NCI-H524 treated with DMSO at 0.1 percent for 48 hours (cell line): ENCODE measurements at places on chromosomes 7 and 10.

DNA sequence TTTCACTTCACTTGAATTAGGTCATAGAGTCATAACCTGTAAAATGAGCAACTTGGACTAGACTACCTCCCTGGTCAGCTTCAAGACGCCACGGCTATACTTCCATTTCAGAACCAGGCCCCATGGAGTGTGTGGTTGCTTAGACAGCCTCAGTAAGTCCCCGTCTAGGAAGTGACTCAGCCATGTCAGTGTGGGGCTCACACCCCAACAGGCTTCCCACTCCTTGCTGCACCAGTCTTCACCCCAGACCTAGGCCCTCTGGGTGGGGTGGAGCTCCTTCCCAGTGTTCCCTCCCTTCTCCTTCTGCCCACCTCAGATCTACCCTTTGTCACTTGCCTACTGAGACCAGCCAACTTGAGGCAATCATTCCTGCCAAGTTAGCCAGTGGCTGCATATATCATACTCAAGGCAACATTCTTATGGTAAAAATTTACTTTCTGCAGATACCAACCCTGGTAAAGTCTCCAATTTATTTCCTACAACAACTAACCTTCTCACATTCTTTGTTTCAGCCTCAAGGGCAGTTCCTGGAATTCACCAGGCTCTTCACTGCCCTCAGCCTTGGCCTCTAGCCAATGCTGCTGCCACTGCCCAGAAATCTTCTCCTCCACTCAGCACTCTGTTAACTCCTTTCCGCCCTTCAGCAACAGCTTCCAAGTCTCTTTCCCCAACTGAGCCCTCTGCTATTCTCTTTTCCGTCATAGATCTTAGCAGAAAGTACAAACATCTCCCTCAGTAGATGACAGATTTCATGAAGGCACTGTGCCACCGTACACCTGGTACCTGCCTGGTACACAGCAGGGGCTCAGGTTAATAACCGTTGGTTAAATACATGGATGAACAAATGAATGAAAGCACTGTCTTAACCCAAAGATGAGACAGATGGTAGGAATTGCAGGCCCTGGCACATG lies 31.3 kb upstream of the ZNRF2 start:
- DNase-seq = no peak

- DNase-seq = no peak
Measured at GRCh38 chr7:140435252-140435895, 31.5 kb downstream of the RAB19 start.

GRCh38 chr7:133513608-133514007 lies 260.7 kb downstream of the EXOC4 start:
- no peak for DNase-seq

GRCh38 chr7:41110186-41110585 lies 592.7 kb downstream of the INHBA start:
- DNase-seq = no peak

DNA sequence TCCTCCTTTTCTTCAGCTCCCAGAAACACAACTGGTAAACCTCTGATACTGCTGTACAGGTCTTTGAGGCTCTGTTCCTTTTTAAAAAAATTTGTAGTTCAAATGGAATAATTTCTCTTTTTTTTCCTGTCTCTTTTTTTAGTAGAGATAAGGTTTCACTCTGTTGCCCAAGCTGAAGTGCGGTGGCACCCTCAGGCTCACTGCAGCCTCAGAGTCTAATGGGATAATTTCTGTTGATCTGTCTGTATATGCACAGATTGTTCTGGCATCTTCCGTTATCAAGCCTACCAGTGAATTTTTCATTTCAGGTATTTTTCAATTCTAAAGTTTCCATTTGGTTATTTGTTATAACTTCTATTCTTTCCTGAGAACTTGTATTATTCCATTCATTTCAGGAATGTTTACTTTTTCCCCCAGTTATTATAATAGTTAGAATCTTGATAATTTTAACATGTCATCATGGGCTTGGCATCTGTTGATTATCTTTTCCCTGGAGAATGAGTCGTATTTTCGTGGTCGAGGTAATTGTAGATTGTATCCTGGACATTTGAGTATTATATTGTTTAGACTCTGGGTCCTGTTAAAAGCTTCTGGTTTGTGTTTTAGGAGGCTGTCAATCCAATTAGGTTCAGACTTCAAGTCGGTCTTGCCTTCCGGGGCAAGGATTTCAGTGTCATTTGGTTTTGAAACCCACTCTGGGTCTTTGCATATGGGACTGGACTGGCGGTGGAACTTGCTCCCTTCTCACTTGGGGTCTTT lies 24.5 kb downstream of the CRCP start:
- DNase-seq = no peak

DNA sequence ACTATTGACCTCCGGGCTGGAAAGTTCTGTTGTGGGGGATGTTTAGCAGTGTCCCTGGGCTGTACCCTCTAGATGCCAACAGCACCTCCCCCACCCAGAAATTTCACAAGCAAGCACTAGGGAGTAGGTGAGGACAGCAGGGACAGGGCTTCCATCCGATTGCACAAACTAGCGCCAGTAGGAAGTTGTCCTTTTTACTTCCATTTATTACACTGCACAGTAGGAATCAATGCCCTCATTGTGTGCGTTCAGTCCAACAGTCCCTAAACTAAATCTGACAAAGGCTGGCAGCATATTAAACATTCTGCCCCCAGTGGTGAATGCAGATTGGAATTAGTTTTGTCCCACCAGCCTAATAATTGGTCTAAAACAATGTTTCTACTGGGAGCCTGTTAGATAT lies 6.4 kb upstream of the SOSTDC1 start:
- no peak for DNase-seq

GRCh38 chr7:117780832-117781231 lies 92.4 kb downstream of the CTTNBP2 start:
- DNase-seq = no peak

DNA sequence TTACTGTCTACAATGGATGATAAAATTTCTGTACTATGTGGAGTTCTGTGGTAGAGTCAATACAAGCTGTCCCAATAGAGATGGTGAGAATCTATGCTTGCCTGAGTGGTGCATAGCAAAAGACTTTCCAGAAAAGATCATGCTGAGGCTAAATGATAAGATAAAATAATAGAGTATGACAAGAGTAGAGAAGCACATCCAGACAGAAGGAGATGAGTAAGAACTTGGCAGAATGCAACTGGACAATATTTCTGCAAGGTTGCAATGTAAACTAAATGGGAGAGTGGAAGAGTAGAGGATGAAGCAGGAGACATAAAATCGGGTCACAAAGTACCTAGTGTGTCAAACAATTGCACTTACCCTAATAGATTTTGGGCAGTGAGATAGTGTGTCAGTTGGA lies 347.6 kb downstream of the MDFIC start:
- DNase-seq = no peak

- DNase-seq = no peak
Measured at GRCh38 chr10:9668411-9668810, 1349.3 kb upstream of the CELF2 start.

GRCh38 chr7:131908714-131909113 lies 352.3 kb upstream of the PODXL start:
- no peak for DNase-seq

GRCh38 chr10:123061865-123062264 lies 53.1 kb downstream of the ACADSB start:
- no peak for DNase-seq

- no peak for DNase-seq
Measured at GRCh38 chr10:48506147-48506917, 98.5 kb downstream of the ARHGAP22 start.

DNA sequence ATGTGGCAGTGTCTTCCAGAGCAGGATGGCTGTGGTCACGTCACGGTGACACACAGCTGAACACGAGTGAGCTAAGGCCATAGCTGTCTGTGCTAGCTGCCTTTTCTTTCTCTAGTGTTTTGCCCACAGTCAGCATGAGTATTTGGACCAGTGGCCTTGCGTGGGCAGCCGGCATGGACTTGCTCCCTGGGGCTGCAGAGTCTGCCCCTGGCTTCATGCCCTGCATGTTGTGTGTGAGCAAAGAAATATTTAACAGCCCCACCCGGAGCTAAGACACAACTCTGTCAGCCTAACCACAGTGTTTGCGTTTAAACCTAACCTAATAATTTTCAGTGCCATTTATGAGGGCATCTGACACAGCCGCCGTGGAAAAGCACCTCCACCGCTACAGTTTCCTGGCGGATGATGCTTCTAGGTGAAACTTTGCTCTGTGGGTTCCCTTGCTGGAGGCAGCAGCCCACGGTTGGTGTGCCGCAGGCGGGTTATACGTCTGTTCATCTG lies 14.6 kb downstream of the CHST12 start:
- no peak for DNase-seq

- DNase-seq = no peak
Measured at GRCh38 chr10:7706534-7707073, 3.5 kb downstream of the ITIH2 start.
